ENCODE measurements at places on chromosomes 1 and 21.

- DNase-seq: no peak
These were observed 69.4 kb downstream of the ZSWIM5 start for GRCh38 chr1:45136984-45137383.

DNA sequence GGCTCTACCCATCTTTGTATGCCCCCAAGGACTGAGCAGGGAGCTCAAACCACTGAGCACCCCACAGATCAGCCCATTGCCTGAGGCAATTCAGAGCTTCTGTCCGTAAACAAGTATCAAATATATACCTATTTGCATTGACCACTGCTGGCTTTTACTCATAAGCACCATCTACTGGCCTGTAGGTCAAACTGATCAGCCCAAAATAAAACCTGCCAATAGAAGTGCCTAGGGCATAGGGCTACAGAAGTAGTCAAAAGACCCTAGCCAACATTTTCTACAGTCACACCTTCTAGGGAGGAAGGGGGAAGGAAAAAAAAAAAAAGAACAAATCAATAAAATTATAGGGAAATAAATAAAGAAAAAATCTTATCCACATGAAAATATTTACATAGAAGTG lies 5.3 kb upstream of the LCE3D start:
- no peak for DNase-seq

GRCh38 chr1:95012389-95012788 lies 60.4 kb downstream of the ALG14 start:
- no peak for DNase-seq

GRCh38 chr1:4668743-4669700 lies 14.6 kb downstream of the AJAP1 start:
- DNase-seq: no peak

DNA sequence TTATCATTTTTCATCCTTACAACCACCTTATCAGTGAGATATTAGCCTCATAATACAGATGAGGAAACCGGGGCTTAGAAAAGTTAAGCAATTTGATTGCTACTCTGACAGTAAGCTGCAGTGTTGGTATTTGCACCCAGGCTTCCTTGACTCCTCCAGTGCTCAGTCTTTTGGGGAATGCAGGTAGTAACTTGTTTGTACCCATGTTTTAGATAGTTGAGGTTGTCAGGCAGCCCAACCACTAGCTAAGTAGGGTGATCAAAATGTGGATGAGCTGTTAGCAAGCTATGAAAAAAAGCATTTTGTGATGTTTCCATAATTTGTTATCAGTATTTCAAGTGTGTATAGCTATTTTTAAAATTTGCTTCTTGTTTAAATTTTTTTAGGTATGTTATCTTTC lies 80.8 kb downstream of the SASS6 start:
- no peak for DNase-seq

- DNase-seq: no peak
These were observed 53.2 kb upstream of the MACF1 start for GRCh38 chr1:39151267-39151666.

- no peak for DNase-seq
These were observed 21.0 kb upstream of the SCAF4 start for GRCh38 chr21:31752967-31753366.

DNA sequence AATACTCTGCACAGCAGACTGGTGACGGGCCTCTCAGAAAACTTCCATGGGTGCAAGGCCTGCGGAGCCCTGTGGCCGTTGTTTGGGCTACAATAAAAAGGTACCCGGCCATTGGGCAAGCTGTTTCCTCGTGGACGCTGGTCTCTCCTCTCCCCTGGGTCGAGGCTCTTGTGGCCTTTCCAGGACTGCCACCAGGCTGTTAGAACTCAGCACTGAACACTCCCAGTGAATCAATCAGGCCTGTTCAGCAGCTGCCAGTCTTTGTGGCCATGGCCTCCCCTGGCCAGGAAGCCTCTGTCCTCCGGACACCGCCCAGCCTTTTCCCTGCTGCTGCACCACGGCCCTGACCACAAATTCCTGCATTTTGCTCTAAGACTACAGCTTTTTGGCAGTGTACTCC lies 33.0 kb upstream of the ACTRT2 start:
- no peak for DNase-seq

Data from suppressor macrophage treated with lipopolysaccharide for 1 hour (primary cell).